ENCODE measurements at places on chromosomes 7 and 10. TPM values are rescaled to one million over a fixed set of nuclear protein-coding genes. Genes with fewer than 3 reads are reported as not detected.

The STRIP2 gene
- total RNA-seq: 6.5 TPM

The OPN4 gene
- not detected for total RNA-seq

DNA sequence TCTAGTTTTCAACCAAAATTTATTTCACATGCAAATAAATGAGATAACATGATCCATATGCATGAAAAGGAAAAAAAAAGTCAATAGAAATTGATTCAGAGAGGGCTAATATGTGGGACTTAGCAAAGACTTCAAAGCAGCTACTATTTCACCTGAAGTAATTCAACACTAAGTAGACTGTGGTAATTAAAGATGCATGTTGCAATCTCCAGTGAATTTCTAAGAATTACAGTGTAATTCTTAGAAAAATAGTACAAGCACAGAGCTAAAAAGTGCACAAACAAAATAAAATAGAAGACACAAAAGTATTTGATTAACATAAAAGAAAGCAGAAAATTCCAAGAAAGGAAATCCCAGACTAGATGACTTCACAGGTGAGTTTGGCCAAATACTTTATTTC is 25.7 kb downstream of the GPR22 start:
- no peak for DNase-seq

DNA sequence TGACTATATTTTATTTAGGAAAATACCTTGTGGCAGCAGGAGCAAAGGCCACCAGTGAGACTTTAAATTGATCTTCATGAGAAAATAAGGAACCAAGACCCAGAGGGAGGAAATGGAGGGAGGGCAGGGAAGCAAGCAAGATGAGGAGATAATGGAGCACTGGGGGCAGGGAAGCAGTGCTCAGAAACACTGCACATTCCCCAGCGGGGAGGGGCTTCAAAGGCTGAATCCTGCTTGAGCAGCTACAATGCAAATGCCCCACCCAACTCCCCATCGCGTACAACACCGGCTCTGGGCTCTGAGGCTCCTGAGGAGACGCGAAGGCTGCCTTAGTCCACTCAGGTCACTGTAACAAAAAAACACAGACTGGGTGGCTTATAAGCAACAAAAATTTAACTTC is 503.8 kb downstream of the GRID1 start:
- DNase-seq: no peak

GRCh38 chr10:43225004-43225786 is 41.7 kb downstream of the RASGEF1A start:
- no peak for DNase-seq

- DNase-seq: no peak
These were observed 32.7 kb downstream of the DPY19L1 start for GRCh38 chr7:35004531-35005095.

GRCh38 chr7:78195281-78195680 is 396.7 kb downstream of the PHTF2 start:
- DNase-seq: no peak

DNA sequence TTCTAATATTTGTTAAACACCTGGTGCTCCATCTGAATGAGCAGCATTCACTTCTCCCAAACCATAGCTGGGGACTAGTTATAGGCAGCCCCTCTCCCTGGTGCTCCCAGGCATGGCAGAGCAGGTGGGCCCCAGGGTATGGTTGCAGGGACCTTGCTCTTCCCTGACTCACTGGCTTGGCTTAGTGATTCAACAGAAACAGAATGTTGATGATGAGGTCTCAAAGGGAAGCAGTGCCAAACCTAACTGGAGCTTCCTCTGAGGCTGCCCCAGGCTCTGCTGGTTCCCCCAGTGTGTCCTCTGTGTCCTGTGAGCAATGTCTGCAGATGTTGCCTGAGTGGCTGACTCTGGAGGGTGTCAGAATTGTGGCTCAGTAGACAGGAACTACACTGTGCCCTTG is 3.7 kb downstream of the GPR26 start:
- no peak for DNase-seq

DNA sequence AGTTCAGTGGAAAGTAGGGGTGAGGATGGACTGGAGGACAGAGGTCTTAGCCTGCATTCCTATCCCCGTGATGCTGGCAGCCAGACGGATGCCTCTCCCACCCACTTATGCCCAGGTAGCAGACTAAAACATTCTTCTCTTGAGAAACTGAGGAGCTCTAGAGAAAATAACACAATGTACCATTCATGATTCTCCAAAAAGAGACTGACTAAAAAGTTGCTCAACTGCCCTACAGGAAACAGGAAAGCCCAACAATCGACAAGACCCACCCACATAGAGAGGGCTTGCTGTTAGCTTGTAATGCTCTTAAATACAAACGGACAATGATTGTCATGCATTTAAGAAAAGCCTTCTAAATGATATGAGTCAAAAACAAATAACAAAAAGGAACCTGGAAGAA is 33.2 kb upstream of the PDE1C start:
- no peak for DNase-seq

DNA sequence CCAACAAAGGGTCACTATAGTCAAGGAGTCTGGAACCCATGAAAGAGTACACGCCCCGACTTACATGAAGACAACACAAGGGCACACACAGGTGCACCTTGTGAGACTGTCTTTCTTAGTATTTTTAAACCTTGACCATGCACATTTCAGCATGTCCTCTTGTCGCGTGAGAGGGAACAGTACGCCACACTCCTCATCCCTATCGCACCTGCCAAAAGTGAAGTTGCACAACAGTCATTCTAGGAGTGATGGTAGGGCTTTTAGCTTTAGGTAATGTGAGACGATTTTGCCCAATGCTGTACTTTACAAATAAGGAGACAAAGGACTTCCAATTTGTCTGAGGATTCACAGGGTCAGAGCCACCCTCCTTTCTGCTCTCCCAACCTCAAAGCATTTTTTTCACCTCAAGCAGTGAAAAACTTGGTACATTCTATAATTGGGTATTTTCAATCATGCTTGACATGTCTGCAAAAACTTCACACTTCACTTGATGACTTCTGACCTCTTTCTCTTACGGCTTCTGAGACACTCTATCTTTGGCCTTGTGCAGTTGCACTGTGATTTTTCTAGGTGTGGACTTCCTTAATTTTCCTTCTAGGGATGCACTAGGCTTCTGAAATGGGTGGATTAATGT is 173.9 kb upstream of the GRB10 start:
- no peak for DNase-seq

GRCh38 chr10:33125522-33126517 is 167.8 kb upstream of the ITGB1 start:
- no peak for DNase-seq

GRCh38 chr10:44924261-44925040 is 13.3 kb downstream of the TMEM72 start:
- DNase-seq: no peak

DNA sequence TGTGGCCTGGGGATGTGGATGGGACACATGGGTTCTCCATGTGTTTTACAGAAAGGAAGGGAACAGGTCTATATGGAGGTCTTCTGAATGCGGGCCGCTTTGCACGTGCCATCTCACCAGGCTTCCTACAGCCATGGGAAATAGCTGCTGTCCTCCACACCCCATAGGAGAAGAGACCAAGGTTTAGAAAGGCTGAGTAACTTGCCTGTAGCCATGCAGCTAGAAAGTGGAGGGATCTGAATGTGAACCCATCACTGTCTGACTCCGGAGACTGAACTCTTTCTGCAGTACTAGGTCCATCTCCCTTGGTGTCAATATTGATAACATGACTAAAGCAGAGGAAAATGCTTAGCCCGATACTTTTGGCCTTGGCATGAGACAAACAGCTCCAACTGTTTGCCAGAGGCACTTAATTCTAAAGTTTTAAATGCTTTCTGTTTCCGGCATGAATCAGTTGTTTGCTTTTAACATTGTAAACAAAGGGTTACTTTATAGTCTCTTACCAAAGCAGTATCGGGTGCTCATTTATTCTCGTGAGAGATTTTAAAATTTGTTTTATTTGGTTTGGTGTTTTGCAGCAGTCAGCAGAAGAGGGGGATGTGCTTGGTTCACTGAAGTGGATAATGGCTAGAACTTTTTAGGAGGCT is 64.8 kb upstream of the LOXL4 start:
- no peak for DNase-seq

Data from WTC11 (cell line).